ENCODE measurements at places on chromosomes 5 and 9.

- DNase-seq: peak; percentile 84
These were observed 99.0 kb downstream of the GTF3C4 start for GRCh38 chr9:132768932-132769905.

DNA sequence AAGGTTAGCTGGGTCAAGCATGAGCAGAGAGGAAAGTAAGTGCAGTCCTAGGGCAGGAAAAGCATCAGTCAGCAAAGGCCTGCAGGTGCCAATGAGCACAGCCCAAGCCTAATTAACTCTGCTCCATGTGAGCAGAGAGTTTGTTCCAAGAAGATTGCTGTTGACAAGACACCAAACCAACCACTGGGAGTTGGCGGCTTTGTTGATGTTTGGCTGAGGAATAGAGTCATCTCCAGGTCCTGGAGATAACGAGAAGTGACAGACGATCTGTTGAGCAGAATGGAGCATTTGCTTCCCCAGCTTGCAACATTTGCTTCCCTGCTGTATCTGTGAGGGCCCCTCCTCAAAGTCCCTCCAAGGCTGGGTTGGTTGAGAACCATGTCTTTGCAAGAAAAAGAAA, 68.2 kb downstream of the FAM114A2 start:
- DNase-seq: no peak

- peak; percentile 77 for DNase-seq
These were observed 153.5 kb downstream of the CDC42SE2 start for GRCh38 chr5:131417240-131417869.

- DNase-seq: no peak
These were observed 5.5 kb upstream of the MAML1 start for GRCh38 chr5:179727106-179727505.

GRCh38 chr5:40381676-40382363, 297.9 kb upstream of the PTGER4 start:
- no peak for DNase-seq

DNA sequence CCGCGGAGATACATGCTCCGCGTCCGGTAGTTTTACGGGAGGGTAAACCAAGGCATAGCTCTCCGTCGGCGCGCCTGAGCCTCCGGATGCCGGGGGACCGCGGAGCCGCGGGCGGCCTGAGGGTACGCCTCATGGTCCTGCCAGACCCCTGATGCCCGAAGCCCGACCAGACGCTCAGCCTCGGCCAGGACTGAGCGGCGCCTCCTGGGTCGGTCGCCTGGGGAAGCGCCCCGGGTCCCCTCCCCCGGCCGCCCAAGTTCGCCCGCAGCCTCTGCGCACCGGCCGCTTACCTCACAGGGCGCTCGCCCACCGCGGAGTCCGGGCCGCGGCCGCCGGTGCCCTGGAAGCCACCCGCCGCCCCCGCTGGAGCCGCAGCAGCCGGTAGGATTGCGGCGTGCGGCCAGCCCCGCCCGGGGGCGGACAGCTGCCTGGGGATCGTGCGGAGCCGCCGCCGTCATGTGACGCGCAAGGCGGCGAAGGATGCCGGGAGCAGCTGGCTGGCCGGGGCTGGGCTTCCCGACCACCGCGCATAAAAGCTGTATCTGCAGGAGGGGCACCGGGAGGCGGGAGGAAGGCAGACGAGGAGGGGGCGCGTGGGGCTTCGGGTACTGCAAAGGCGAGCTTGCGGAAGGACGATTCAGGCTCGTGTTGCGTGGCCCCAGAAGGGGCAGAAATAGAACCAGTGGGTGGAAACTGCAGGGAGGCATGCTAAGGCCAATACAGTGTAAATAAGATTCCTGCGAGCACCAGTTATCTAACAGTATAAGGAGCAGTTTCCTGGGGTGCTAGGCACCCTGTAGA, at the start of gene FBXO10:
Gene FBXO10, minus strand, starts transcription at position 460 of the 801 bp plus-strand sequence. CDS start 34,612 bp downstream, outside the sequence.
- peak; percentile 90 for DNase-seq

- peak; percentile 35 for DNase-seq
These were observed 38.0 kb downstream of the PAX5 start for GRCh38 chr9:36995927-36996705.

DNA sequence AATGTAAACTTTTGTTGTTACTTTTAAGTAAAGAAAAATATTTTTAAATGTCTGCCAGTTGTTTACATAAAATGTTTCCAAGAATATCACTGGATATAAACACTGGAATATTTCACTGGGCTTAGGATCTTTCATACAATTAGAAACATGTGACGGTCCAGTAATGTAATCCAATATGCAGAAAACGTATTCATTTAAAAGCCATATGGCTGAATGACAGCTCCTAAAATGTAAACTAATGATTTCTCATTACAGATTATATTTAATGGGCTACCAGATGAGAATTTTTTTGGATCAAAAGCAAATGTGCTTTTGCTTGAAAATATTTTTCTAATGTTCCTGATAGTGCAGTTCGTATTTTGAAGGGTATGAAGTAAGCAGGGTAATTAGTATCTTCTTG, 124.3 kb downstream of the TTC39B start:
- no peak for DNase-seq
